ENCODE measurements at places on chromosomes 3 and 15. TPM values are rescaled to one million over a fixed set of nuclear protein-coding genes. Genes with fewer than 3 reads are reported as not detected.
A peak's percentile ranks its signal among the peaks of the same experiment; 100 is the strongest.

Gene LYZL4
- not detected for total RNA-seq

DNA sequence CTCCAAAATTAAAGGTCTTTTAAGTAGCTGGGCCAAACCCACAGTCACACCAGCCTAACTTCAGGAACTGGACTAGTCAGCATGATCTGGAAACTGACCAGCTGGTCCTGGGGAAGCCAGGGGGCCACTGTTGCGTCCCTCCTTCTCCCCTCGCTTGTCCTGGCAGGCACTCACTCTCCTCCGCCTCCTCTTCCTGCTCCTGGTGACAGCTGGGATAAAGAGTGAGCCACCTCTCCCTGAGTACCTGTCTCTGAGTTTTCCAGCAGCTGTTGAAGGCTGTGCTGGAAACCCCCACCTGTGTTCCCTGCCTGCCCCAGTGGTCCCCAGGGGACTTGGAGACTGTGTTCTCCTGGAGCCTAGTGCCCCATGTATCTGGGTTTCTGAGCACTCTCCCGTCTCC lies 56.0 kb downstream of the FGD5 start:
- DNase-seq, result no peak

DNA sequence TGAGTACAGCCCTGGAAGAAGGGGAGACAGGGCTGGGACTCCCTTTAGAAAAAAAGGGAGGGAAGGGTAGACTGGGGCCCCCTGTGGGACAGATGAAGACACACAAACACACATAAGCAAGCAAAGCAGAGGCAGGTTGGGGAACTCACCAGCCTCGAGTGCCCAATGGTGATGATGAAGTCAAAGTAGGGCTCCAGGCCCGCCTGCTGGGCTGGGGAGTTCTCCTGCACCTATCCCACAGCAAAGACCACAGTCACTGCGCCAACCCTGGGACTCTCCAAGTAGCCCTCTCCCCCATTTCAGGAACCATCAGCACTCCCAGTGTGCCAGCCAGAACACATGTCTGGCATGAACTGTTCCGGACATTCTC lies 4.1 kb downstream of the GORASP1 start:
- DNase-seq, result peak; percentile 38

Gene RAD51
- total RNA-seq, result 0.68 TPM

Data from ureter (tissue), 1 donor.